ENCODE measurements at places on chromosomes 5 and 9.

DNA sequence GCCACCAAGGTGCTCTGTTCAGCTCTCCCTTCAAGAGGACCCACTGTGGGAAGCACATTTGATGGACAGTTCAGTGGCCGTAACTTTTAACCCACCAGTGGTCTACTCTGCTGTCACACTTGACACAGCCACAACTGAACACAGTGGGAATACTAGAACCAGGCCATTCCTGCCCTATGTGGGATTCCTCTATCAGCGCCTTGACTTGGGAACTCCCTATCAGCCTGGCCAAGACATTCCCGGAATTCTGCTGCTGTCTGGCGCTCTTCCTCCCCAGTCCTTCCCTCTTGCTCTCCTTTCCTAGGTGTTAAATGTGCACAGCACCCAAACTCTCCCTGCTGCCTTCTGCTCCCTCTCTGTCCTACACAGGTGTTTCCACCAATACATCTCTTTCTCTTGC is 23.1 kb upstream of the SH3PXD2B start:
- no peak overlapping the region for H3K4me3 ChIP-seq
- H3K27ac ChIP-seq, result no peak overlapping the region
- H3K4me1 ChIP-seq, result no peaks in the 10 kb centered on the region

- no peaks in the 10 kb centered on the region for H3K36me3 ChIP-seq
- H3K27me3 ChIP-seq, result no peaks in the 10 kb centered on the region
- DNase-seq, result no peak
- H3K27ac ChIP-seq, result peak overlapping the region; percentile 74
- peak overlapping the region; percentile 85 for H3K4me3 ChIP-seq
Measured at GRCh38 chr5:95962785-95963184, 1.1 kb upstream of the ELL2 start.

DNA sequence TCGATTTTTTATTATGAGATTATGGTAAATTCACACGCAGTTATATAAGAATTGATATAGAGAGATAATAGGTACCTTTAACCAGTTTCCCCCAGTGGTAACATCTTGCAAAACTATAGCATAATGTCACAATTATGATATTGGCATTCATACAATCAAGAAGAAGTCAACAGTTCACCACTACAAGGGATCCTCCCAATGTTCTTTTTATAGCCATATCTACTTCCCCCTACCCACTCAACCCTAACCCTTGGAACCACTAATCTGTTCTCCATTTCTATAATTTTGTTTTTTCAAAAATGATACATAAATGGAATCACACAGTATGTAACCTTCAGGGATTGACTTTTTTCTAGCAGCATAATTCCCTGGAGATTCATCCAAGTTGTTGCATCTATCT is 9.8 kb downstream of the ACTL7B start:
- no peaks in the 10 kb centered on the region for H3K36me3 ChIP-seq
- no peak for DNase-seq
- no peaks in the 10 kb centered on the region for H3K27me3 ChIP-seq

GRCh38 chr9:96467784-96468183 is 17.8 kb downstream of the HABP4 start:
- no peak for DNase-seq
- no peaks in the 10 kb centered on the region for H3K27me3 ChIP-seq
- no peak overlapping the region for H3K27ac ChIP-seq
- H3K4me3 ChIP-seq, result no peak overlapping the region

DNA sequence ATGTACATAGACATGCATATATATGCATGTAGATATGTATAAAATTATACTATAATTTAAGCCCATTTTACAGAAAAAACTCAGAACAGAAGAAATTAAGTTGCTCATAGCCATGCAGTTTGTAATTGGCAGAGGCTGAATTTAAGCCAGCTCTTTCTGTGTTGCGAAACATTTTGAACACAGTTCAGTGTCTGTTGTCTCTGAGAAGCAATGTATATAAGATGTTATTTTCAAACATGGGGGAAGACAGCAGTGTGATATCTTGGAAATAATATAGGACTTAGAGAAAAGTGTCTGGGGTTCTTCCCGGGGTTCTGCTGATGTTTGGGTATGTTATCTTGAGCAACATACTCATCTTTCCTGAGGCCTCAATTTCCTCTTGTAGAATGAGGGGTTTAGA is 37.6 kb downstream of the SVEP1 start:
- DNase-seq, result no peak
- H3K4me1 ChIP-seq, result peaks cover 5% of the 10 kb centered on the region
- no peaks in the 10 kb centered on the region for H3K36me3 ChIP-seq
- no peak overlapping the region for H3K27ac ChIP-seq

GRCh38 chr5:146796911-146797310 is 81.6 kb downstream of the PPP2R2B start:
- no peak overlapping the region for H3K4me3 ChIP-seq
- no peaks in the 10 kb centered on the region for H3K36me3 ChIP-seq
- no peak for DNase-seq
- H3K27me3 ChIP-seq, result no peaks in the 10 kb centered on the region
- H3K27ac ChIP-seq, result no peak overlapping the region

- no peak overlapping the region for H3K4me3 ChIP-seq
- H3K27me3 ChIP-seq, result no peaks in the 10 kb centered on the region
- no peak overlapping the region for H3K27ac ChIP-seq
- DNase-seq, result no peak
- H3K36me3 ChIP-seq, result no peaks in the 10 kb centered on the region
- no peaks in the 10 kb centered on the region for H3K4me1 ChIP-seq
Measured at GRCh38 chr5:118603278-118603677, 385.1 kb downstream of the DTWD2 start.

DNA sequence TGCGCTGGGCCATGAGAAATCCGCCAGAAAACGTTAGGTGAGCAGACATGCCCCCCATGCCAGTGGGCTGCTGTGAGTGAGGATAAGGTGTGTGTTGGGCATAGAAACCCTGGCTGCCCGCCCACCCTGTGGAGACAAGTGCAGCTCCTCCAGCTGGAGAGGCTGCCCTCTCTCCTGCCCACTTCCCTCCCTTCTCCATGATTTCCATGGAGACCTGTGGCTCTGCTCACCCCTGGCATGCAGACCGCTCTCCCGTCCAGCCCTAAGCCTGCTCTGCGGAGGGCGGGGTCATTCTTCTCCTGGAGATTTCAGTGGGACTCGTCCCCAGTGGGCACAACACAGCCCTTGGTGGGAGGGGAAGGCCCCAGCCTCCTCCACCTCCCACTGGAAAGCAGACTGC is 133.0 kb upstream of the FAM120A start:
- H3K27ac ChIP-seq, result no peak overlapping the region
- H3K36me3 ChIP-seq, result peaks cover 7% of the 10 kb centered on the region
- H3K4me3 ChIP-seq, result no peak overlapping the region
- no peaks in the 10 kb centered on the region for H3K4me1 ChIP-seq
- no peaks in the 10 kb centered on the region for H3K27me3 ChIP-seq

DNA sequence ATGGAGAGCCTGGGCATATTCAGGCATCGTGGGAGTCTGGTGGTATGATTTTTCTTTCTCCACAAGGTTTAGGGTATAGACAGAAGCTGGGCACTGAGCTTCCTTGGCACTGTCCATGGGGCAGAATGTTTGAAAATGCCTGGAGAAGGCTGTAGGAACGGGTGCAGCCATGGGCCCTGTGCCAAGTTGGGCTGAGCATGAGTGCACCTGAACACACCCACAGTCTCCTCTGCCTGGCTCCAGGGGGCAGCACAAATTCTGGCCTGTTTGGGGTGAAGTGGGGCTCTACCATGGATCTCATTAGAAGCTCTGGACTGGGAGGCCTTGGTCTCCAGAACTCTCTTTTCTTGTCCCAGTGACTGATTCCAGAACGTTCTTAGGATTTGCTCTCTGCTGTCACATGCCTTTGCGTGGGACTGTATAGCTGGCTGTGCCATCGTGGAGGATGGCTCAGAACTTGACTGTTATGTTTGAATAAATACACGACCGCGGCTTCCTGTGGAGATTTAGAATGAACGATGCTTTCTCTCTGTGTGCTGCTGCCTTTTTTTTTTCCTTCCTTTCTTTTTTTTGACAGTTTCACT is 229.8 kb downstream of the FANCC start:
- H3K4me1 ChIP-seq, result peaks cover 3% of the 10 kb centered on the region
- H3K27ac ChIP-seq, result no peak overlapping the region
- no peaks in the 10 kb centered on the region for H3K36me3 ChIP-seq
- no peak overlapping the region for H3K4me3 ChIP-seq
- no peaks in the 10 kb centered on the region for H3K27me3 ChIP-seq

GRCh38 chr5:126015235-126016181 is 407.7 kb upstream of the GRAMD2B start:
- H3K4me1 ChIP-seq, result no peaks in the 10 kb centered on the region
- no peak overlapping the region for H3K4me3 ChIP-seq
- H3K36me3 ChIP-seq, result no peaks in the 10 kb centered on the region

DNA sequence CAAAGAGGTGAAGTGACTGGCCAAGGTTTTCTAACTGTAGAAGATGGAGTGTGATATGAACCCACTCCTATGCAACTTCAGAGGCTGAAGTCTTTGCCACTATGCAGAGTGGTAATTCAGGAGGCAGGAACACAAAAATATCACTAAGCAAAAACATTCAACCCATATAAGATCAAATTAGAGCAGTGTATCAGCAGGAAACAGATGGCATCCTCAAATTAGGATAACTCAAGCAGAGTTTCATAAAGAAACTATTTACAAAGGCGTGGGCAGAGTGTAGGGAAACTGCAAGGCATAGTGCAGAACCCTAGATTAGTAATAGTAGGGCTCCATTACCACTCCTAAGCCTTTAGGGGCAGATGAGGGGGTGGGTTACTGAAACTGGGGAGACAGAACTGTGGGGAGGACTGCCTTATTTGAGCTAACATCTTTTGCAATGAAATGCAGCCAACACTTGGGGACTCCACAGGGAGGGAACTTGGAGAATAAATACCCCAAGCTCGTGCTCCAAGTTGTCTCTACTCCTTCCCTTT is 72.2 kb downstream of the PTTG1 start:
- H3K27ac ChIP-seq, result no peak overlapping the region
- H3K36me3 ChIP-seq, result no peaks in the 10 kb centered on the region
- no peaks in the 10 kb centered on the region for H3K27me3 ChIP-seq
- no peaks in the 10 kb centered on the region for H3K4me1 ChIP-seq
- no peak for DNase-seq

DNA sequence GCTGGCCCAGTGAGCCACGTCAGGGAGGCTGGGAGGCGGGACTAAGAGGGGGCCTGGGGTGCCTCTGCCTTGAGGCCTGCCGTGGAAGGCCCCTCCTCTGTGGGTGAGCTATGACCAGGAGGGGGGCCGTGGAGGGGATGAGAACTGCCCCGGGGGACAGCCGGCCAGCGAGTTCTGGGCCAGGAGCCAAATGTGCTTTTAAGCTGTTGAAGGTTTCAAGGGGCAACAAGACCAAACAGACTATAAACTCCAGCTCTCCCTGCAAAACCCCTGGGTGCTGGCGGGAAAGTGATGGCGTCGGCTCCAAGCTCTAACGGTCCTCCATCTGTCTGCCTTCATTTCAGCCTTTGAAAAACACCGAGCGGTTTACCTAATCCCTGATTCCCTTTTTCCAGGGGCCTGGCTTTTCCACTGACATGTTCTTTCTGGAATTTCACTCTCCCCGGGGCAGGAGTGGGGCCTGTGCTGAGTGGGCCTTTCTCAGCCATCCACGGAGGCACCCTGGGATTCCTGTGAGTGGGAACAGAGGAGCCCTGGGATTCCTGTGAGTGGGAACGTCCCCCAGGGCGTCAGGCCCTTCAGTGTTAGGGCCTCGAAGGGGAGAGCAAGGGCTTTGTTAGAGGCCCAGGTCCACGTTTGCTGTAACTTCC is 65.6 kb downstream of the COL5A1 start:
- H3K4me1 ChIP-seq, result no peaks in the 10 kb centered on the region
- H3K27ac ChIP-seq, result no peak overlapping the region
- DNase-seq, result no peak
- H3K27me3 ChIP-seq, result no peaks in the 10 kb centered on the region

DNA sequence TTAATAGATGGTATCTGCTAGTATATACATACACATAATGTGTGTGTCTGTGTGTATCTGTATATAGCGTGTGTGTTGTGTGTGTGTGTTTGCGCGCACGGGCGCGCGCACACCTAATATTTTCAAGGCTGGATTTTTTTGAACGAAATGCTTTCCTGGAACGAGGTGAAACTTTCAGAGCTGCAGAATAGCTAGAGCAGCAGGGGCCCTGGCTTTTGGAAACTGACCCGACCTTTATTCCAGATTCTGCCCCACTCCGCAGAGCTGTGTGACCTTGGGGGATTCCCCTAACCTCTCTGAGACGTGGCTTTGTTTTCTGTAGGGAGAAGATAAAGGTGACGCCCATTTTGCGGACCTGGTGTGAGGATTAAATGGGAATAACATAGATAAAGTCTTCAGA is 757 bp downstream of the FXN start:
- no peak for DNase-seq
- H3K4me3 ChIP-seq, result peak overlapping the region; percentile 61
- H3K4me1 ChIP-seq, result no peaks in the 10 kb centered on the region
- no peaks in the 10 kb centered on the region for H3K27me3 ChIP-seq
- H3K27ac ChIP-seq, result 0 out of 2 replicates have a peak overlapping the region, but pooled peaks have one; percentile 48

DNA sequence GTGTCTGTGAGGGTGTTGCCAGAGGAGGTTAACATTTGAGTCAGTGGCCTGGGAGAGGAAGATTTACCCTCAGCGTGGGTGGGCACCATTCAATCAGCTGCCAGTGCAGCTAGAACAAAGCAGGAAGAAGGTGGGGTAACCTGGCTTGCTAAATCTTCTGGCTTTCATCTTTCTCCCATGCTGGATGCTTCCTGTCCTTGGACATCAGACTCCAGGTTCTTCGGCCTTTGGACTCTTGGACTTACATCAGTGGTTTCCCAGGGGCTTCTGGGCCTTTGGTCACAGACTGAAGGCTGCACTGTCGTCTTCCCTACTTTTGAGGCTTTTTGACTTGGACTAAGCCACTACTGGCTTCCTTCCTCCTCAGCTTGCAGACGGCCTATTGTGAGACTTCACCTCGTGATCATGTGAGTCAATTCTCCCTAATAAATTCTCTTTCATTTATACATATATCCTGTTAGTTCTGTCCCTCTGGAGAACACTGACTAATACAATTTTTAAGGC is 38.1 kb downstream of the PBX3 start:
- no peaks in the 10 kb centered on the region for H3K27me3 ChIP-seq
- no peak overlapping the region for H3K27ac ChIP-seq
- no peaks in the 10 kb centered on the region for H3K4me1 ChIP-seq
- H3K36me3 ChIP-seq, result no peaks in the 10 kb centered on the region
- H3K4me3 ChIP-seq, result no peak overlapping the region

GRCh38 chr9:81685763-81686613 is 3.4 kb downstream of the TLE1 start:
- peak overlapping the region; percentile 72 for H3K4me3 ChIP-seq
- H3K27ac ChIP-seq, result no peak overlapping the region
- no peak for DNase-seq
- H3K4me1 ChIP-seq, result peaks cover 2% of the 10 kb centered on the region

DNA sequence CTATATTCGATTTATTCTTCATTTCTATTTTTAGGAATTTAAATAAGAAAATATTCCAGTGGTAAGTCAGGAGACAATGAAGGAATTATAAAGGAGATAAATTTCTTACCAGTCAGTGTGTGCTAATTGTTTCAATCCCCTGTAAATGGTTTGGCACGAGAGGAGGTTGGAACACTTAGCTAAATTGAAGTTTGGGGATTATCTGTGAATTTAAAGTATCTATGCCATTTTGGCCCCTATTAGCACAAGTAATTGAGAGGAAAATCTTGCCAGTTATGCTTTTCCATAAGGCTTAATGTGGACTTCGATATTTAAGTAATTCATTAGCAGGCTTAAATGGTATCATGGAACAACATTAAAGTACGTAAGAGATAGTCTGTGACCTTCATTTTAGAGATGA is 860.8 kb downstream of the PTPRD start:
- H3K36me3 ChIP-seq, result no peaks in the 10 kb centered on the region
- no peak overlapping the region for H3K27ac ChIP-seq
- no peak for DNase-seq
- no peaks in the 10 kb centered on the region for H3K4me1 ChIP-seq
- no peak overlapping the region for H3K4me3 ChIP-seq

- DNase-seq, result no peak
- H3K27me3 ChIP-seq, result no peaks in the 10 kb centered on the region
- no peak overlapping the region for H3K27ac ChIP-seq
- no peaks in the 10 kb centered on the region for H3K4me1 ChIP-seq
- no peak overlapping the region for H3K4me3 ChIP-seq
Measured at GRCh38 chr9:206481-206880, 8.2 kb upstream of the DOCK8 start.

Data from H1 (cell line).